Stromal cell of bone marrow (primary cell): ENCODE measurements at places on chromosomes 5 and 9.

DNA sequence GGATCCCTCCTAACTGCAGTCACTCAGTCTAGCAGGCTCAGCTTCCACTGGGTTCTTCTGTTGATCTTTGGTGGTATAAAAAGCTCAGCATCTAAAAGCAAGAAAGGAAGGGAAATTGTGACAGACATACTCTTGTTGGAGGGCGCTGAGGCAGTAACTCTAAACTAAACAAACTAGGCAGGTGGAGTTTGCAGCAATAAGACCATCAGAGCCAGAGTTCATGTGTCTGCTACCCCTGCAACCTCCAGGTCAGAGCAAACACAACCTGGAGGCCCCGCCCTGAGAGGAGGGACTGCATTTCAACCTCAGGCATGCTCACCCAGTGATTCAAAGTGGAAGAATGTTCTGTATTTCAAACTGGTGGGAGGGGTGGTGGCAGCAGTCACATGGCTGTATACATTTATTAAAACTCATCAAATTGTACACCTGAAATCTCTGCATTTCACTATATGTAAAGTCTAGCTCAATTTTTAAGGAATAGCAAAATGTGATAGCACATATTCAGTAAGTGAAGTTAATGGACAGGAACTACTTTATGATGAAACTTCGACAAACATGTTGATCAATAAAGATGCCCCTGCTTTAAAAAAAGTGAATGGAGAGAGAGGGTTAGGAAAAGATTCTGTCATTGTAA, 7.1 kb downstream of the ACTL7A start:
- DNase-seq: no peak

GRCh38 chr9:68710111-68710471, 5.1 kb downstream of the PIP5K1B start:
- DNase-seq: no peak

DNA sequence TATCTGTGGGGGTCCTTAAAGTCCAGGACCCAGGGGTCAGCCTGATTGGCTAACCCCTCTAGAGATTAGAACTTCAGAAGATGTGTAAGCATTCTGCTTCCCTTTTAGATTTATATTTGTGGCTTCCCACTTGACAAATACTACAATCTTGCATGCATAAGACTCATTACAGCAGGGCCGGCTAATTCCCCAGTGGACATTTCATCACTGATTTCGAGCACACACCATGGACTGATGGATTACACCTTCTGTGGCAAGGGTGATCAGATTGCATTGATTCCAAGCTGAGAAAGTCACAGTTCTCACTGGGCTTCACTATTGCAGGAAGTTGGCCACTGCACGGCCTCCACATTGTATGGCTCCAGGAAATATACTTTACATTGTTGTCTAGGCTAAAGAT, 65.8 kb upstream of the DAPK1 start:
- peak; percentile 35 for DNase-seq

- DNase-seq: no peak
These were observed 50.0 kb downstream of the RCL1 start for GRCh38 chr9:4842734-4843133.

DNA sequence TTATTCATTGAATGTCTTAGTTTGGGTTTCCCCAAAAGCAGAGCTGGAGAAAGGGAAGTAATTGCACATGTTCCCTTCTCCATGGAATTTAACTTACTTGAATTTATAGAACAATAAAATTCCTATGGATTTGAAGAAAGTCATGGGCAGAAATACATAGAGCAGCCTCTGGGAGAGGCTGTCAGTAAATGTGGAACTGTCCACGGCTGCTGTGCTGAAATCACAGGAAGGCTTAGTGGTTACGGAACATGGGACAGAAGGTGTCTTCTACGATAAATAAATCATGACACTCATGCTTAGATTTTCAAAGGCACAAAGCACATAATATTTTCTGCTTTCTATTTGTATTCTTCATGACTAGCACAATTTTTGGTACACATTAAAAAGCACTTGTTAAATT, 440.6 kb upstream of the IZUMO3 start:
- DNase-seq: no peak

DNA sequence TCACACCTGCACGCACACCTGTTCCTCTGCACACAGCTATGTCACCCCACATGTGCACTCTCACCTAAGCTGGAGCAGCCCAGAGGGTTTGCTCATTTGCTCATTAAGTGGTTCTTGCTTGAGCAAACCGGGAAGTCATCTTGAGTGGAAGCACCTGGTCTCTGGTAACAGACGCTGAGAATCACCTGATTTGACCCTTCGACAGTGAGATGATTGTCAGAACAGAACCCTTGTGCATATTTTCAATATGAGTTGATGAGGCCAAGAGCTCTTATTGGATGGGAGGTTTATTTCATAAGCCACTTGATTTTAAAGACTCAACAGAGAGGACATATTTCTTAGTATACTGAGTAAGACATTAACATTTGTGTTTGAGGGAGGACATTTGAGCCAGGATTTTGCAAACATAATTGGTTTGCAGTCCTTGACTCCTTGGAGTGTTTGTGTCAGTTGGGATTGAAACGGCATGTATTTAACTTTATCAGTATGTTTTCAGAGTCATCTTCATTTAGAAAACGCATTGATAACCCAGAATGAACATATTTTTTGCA, 22.1 kb upstream of the LPCAT1 start:
- DNase-seq: no peak

DNA sequence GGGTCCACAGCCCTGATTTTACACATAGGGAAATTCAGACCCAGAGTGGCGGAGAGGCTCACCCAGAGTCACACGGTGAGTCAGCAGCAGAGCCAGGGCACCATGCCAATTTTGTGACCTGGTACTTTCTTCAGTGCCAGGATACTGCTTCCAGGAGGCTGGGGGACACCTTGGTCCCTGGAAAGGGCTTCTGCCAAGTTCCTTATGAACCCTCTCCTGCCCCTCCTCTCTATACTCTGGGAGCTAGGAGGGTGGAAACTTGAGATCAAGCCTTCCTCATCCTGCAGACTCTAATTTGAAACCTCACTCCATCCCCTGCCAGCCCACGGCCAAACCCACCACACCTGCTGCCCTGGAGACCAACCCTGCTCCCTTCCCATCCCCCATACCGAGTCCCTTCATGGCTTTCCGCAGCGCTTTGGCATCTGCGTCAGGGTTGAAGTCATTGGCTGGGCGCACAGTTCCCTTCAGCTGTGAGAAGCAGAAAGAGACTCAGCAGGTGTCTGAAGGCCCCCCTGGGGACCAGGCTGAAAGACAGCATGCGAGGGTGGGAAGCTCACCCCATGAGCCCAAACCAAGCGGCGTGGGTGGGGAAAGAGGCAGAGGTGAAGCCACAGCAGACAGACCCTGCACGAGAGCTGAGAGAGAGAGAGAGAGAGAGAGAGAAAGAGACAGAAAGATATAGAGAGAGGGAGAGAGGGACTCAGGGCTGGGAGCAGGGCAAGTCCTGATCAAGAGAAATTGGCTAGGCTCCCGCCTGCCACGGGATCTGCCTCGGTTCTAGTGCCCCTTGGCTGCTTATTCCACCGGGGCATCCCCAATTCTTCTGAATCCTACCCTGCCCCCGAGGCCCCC, 33.5 kb downstream of the ANXA6 start:
- no peak for DNase-seq

GRCh38 chr5:59711310-59711709, 182.2 kb downstream of the PDE4D start:
- DNase-seq: no peak

DNA sequence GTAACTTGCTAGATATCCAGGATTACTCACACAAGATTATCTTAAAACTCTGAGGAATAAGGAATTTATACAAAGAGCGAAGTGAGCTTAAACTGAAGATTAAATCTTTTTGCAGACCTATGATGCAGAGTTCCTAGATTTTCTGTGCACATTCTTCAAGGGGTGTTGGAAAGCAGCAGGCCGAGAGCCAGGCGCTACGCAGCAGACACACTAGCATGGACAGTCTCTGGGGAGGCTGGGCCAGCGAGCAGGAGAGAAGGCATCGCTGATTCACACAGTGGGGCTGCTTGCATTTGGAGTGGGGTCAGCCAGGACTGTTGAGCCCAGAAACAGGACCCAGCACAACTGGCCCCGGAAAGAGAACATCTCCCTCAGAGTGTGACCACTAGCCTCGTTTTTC, 136.3 kb downstream of the ADAMTS16 start:
- DNase-seq: no peak

- no peak for DNase-seq
These were observed 14.0 kb downstream of the BNIP1 start for GRCh38 chr5:173158366-173158765.

- no peak for DNase-seq
These were observed 149.6 kb downstream of the GAPVD1 start for GRCh38 chr9:125411171-125411756.

- DNase-seq: no peak
These were observed 621.0 kb upstream of the ADAMTS16 start for GRCh38 chr5:4518903-4519672.

GRCh38 chr9:122526602-122527001, 491 bp downstream of the OR1N1 start:
- no peak for DNase-seq

DNA sequence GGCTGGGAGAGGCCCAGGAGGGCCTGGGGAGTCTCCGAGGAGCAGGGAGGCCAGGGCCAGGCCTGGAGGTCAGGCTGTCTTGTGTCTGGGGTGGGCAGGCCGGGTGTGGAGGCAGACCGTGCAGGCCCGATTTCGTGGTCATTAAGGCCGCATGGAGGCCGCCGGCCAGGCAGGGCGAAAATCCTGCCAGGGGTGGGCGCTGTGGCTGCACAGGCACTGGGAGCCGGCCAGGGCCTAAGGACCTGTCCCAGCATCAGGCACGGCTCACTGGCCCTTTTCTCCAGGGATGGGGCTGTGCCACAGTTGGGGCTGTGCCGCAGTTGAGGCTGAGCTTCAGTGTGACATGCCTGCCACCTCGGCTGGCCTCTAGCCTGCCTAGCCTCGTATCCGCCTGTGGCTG, 35.9 kb downstream of the ASS1 start:
- DNase-seq: no peak

- DNase-seq: no peak
These were observed 278.9 kb downstream of the NR3C1 start for GRCh38 chr5:143124593-143124992.

GRCh38 chr5:181243018-181243563, 615 bp downstream of the RACK1 start:
- DNase-seq: no peak

DNA sequence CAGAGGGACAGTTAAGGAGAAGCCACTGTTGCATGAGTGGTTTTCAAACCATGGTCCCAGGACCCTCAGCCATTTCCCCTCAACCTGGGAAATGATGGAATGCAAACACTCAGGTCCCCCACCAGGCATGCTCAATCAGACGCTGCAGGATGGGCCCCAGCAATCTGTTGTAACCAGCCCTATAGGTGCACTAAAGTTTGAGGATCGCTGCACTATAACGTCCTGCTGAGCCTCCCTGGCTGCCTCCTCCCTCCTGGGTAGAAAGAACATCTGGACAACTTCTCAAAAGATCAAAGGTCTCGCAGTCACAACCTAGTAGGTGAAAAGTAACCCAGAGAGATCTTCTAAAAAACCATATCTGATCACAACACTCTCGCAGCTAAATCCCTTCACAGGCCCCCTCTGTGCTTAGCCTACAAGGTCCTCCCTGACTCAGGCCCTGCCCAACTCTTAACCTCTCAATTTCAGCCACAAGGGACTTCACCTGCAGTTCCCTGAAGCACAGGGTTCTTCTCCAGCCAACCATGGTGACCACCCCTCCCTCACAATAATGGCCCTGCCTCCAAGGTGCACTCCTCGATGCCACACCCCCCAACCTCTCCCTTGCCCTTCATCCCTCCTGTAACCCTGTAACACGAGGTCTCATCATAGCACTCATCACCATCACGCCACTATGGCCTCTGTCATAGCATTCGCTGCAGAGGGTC, 3.5 kb downstream of the SHB start:
- DNase-seq: no peak

DNA sequence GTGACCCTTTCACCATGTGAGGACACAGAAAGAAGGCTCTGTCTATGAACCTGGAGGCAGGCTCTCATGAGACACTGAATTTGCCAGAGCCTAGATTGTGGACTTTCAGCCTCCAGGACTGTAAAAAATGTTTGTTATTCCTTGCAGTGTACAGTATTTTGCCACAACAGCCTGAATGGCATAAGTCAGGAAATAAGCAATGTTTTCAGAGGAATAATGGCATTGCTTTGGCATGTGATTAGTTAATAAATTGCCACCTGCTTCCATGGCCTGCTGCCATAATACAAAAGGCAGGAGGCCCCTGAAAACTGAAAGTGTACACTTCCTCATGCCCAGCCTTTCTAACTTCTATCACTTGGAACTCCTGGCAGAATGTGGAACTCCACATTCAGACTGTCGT, 408.1 kb downstream of the GADD45G start:
- no peak for DNase-seq

DNA sequence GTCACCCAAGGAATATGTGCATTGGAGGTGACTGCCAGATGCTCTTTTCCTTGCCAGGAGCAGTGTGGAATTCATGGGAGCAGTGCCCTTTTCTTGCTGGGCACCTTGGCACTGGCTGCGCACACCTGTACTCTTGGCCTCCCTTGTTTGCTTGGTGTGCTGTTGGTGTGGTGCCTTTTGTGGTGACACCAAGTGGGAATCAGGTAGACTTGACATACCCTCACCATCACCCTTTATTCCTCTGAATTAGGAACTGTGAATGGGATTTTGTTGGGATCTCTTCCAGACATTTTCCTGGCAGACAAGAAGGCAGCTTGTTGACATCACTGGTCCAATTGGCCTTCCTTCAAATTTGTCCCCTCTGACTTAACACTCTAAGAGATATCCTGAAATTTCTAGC, 82.3 kb downstream of the RAI14 start:
- DNase-seq: no peak

DNA sequence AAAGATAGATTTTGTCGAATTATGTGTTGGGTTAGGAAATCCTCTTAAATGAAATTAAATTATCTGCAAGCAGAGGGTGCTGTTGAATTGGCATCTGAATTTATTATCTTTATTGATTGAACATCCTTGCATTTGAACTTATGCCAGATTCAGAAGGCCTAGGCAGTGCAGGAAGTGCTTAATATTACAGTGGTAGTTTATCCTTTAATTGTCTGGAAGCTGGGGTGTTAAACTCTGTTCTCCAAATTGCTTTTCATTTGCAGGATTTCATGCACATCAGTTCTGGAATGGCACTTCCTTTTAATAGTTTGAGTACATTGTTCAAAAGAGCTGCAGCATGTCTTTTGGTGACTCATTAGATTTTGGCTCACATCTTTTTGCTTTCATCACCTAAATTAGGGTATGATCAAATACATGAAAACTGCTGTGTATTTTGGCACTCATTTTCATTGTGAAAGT, 186.3 kb downstream of the KDM4C start:
- DNase-seq: peak; percentile 62
